ENCODE measurements at places on chromosomes 6 and 20.

- DNase-seq, result no peak
Measured at GRCh38 chr20:44219170-44219730, 8.7 kb upstream of the OSER1 start.

DNA sequence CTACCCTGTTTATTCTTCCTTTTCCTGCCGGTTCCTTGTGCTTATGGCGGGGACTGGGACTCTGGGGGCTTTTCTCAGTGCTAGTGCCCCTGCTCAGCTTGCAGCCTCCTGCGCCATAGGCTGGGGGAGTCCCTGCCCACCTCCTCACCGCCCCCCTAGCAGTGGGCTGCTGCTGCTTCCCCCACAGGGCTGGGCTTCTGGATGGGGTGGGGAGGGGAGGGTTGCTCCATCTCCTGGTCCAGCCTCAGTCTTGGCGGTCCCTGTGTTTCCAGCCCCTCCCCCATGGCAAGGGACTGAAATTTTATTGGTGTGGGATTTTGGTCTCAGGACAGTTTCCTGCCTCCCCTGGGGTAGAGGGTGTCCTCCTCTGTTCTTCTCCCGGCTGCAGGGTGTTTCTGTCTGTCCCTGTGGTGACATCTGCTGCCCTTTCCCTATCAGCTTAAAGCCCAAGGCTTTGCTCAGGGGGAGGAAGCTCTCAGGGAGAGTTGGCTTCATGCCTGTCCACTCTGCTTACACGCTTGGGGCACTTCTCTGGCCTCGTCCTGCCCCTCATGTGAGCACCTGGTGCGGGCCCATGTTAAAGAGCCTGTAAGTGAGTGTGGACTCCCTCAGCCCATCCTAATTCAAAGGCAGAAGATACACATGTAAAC lies 100.6 kb downstream of the HIVEP1 start:
- no peak for DNase-seq

- no peak for DNase-seq
Measured at GRCh38 chr20:61955668-61956395, 109.8 kb downstream of the TAF4 start.

DNA sequence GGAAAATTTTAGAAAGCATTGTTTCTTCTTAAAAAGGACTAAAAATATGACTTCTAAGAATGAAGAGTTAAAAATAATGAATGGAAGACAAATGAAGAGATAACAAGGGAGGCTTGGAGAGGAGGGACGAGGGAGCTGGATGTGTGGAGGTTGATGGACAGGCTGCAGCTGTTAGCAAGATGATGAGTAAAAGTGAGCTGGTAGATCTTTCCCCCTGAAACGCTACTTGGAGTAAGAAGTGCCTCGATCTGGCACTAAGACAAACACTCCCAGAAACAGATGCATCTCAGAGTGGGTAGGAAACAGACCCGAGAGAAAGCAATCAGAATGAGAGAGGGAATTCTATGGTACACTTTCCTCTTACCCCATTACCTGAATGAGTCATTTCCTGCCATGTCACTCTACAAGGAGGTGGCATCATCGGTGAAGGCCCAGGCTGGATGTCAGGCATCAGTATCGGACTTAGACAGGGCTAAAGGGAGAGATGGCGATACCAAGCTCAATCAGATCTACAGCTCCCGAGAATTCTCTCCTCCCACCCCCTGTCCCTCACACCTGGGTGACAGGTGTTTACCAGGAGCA lies 154.1 kb upstream of the BMP2 start:
- no peak for DNase-seq

DNA sequence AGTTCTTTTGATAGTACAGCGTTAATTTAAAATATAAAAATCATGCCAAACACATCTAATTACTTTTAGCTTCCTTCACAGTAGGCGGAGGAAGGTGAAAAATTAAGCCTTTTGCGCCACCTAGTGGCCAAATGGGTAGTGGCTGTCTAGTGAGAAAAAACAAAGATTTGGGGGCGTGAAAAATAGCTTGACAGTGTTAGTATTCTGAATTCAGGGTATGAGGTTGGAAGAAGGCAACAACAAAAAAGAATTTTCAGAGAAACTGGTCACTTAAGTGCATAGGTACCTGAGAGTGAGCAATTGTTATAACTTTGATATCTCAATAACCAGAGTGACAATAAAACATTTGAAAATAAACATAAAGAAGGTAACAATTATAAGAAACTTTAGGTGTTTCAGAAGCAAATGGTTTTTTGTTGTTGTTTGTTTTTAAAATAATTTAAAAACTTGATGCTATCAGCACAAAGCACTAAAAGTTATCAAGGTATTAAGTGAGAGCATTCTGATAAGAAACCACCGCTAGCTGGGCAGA lies 14.3 kb downstream of the PSMB9 start:
- peak; percentile 49 for DNase-seq

GRCh38 chr6:116390581-116390980 lies 19.8 kb downstream of the DSE start:
- DNase-seq, result no peak

- DNase-seq, result no peak
Measured at GRCh38 chr20:2804852-2805688, 4.6 kb upstream of the CPXM1 start.

- DNase-seq, result no peak
Measured at GRCh38 chr6:99276747-99277146, 72.7 kb downstream of the FAXC start.

All from fibroblast of skin of left quadriceps (primary cell).